Stimulated activated CD8-positive, alpha-beta memory T cell treated with anti-CD3 and anti-CD28 coated beads, Interleukin-7, amount 100 ng/mL, for 4 hours (primary cell): ENCODE measurements at places on chromosomes 1 and 21.

GRCh38 chr1:200916681-200917080, 22.0 kb downstream of the INAVA start:
- no peak for DNase-seq

GRCh38 chr1:215987092-215987875, 420.2 kb downstream of the KCTD3 start:
- no peak for DNase-seq

GRCh38 chr1:234478152-234478480, 863 bp downstream of the TARBP1 start:
- DNase-seq = peak; percentile 45

DNA sequence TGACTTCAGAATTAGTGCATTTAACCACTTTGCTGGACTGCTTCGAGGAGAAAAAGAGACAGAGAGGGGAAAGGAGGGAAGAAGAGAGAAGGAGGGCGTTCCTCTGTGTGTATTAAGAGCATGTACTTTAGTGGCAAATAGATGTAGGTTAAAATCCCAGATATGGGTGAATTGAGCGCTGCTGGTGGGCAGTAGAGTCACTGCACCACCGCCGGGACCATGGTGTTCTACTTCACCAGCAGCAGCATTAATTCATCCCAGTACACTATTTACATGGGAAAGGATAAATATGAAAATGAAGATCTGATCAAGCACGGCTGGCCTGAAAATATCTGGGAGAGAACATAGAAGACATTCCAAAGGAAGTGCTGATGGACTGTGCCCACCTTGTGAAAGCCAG, 20.9 kb upstream of the PPIE start:
- DNase-seq = no peak

GRCh38 chr1:50419907-50420677, 3.2 kb downstream of the DMRTA2 start:
- no peak for DNase-seq

DNA sequence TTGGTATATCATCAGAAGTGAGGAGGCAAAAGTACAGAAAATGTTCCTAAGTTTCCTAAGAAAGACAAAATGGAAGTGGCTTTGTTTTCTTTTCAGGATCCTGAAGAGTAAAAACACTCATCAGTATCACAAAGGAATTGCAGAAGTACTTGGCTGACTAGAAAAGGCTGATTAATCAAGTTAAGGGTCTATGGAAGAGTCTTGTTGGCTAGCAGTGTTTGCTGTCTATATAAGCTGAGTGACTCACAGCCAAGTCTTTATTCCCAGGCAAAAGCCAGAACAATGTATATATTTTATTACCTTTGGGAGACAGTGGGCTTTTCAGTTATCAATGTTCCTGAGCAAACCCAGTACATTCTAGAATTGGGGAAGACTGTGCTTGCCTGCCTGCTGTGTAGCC, 777.0 kb downstream of the PLA2G4A start:
- DNase-seq = no peak

- no peak for DNase-seq
Observed at GRCh38 chr1:233625510-233625981, 11.6 kb downstream of the KCNK1 start.

- no peak for DNase-seq
Observed at GRCh38 chr1:145979746-145980456, 15.4 kb downstream of the POLR3GL start.

DNA sequence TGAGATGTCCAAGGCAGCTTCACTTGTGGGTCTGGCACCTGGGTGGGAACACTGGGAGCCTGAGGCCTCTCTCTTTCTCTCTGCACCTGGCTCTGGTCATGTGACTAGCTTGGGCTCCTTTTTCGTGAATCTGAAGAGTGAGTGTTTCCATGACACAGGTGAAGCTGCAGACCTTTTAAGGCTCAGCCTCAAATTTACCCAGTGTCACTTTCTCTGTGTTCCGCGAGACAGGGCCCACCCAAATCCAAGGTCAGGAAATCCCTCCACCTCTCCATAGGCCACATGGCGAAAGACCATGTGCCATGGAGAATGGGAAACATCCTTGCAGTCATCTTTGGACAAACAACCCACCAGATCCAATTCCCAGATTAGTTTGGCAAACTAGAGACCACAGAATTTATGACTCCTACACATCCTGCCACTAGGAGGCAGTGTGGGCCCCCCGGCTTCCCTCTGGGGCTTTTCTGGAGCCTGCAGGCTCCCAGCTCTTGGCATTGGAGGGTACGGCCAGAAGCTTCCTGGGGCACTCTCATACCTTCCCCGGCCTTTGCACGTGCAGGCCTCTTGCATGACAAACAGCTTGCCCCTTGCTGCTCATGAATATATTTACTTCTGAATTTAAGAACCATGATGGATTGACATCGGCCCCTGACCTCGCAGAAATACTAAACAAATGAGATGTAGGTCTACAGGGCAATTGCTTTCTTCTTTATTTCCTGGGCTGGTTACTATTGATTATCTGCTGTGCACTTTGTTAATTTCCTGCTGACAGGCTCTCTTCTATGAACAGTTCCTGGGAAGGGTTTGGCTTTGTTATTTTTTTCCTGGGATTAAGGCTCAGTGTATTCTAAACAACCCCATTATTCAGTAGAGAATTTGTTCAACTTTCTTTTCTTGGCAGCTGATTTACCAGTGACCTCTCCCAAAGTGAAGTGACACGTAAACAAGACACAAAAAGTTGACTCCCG, 180.7 kb downstream of the KAZN start:
- no peak for DNase-seq
